ENCODE measurements at places on chromosomes 7 and 10. TPM values are rescaled to one million over a fixed set of nuclear protein-coding genes. Genes with fewer than 3 reads are reported as not detected.

- no peak overlapping the region for H3K4me3 ChIP-seq
- no peak overlapping the region for H3K27ac ChIP-seq
- no peaks in the 10 kb centered on the region for H3K36me3 ChIP-seq
- no peaks in the 10 kb centered on the region for H3K27me3 ChIP-seq
- no peaks in the 10 kb centered on the region for H3K4me1 ChIP-seq
Observed at GRCh38 chr7:97555857-97556421, 175.9 kb upstream of the TAC1 start.

The CDC14C gene
- total RNA-seq, result not detected

The GIMAP8 gene
- 59.0 TPM for total RNA-seq

GRCh38 chr7:12756821-12757220 lies 69.4 kb downstream of the ARL4A start:
- H3K27me3 ChIP-seq, result no peaks in the 10 kb centered on the region
- H3K4me1 ChIP-seq, result no peaks in the 10 kb centered on the region
- no peak overlapping the region for H3K4me3 ChIP-seq
- H3K27ac ChIP-seq, result no peak overlapping the region
- H3K36me3 ChIP-seq, result no peaks in the 10 kb centered on the region

DNA sequence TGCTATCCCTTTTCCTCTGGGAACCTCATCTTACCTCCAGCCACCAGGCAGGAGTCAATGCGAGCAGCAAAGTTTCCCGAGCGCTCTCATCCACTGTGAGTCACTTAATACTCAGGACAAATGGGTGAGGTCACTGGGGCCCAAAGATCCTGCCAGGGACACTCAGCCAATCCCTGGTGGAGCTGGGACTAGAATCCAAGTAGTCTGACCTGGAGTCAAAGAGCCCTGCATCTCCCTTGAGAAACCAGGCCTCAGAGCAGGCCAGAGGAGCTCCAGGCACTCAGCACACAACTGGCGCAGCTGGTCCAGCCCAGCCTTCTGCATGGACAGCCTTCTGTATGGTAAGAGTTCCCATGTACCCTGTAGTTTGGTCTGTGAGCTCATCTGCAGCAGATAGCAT lies 142.3 kb downstream of the MAPK8 start:
- DNase-seq, result no peak
- H3K36me3 ChIP-seq, result no peaks in the 10 kb centered on the region
- H3K27me3 ChIP-seq, result no peaks in the 10 kb centered on the region
- H3K27ac ChIP-seq, result no peak overlapping the region

- H3K4me1 ChIP-seq, result no peaks in the 10 kb centered on the region
- no peak overlapping the region for H3K4me3 ChIP-seq
- no peak overlapping the region for H3K27ac ChIP-seq
- no peaks in the 10 kb centered on the region for H3K36me3 ChIP-seq
- DNase-seq, result no peak
- H3K27me3 ChIP-seq, result no peaks in the 10 kb centered on the region
Observed at GRCh38 chr10:124245806-124246440, 152.5 kb upstream of the CHST15 start.

GRCh38 chr7:22142572-22142971 lies 196.9 kb upstream of the CDCA7L start:
- H3K4me3 ChIP-seq, result no peak overlapping the region
- H3K27me3 ChIP-seq, result no peaks in the 10 kb centered on the region
